Stimulated activated CD4-positive, alpha-beta T cell treated with anti-CD3 and anti-CD28 coated beads, Interleukin-2, amount 100 ng/mL, for 24 hours (primary cell): ENCODE measurements at places on chromosomes 16 and 17.

GRCh38 chr17:62693616-62694409, 66.3 kb downstream of the MRC2 start:
- DNase-seq, result no peak

- no peak for DNase-seq
Observed at GRCh38 chr17:43226393-43226792, 2.0 kb downstream of the CCDC200 start.

DNA sequence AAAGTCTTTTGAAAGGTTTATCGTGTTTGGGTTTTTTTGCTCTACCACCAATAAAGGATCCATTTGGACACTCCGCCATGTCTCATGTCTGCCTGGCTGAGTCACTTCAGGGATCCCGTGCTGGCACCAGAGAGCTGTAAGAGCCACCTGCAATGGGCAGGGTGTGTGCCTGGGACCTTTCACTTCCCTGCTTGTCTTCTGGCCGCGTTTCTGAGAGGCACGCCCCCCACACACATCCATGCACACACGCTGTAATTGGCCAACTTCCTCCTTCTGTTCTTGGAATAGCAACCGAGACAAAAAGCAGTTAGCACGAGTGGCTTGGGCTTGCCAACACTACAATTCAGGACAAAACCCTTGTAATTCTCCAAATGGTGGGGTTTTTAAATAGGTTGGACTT, 9.8 kb upstream of the SOST start:
- DNase-seq, result no peak

DNA sequence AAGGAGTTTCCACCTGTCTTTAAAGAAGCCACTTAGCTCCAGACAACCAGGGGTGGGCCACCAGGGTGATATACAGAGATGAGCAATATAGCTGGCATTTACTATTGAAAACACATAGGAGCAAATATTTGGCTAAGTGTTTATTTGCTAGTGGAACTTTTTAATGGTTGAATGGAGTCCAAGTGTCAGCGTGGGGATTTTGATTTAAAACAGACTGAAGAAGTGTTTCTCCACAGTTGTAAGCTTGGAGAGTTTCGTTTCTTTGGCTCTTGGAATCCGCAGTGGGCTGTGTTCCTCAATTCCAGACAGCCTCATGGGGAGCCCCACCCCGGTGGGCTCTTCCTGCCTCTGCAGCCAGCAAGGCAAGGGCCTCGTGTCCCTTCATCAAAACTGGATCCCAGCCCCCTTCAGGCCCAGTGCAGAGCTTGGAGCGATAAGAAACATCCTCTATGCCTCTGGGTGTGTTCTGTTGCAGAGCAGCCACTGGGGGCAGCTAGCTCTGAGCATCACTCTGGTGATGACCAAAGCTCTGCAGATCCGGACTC, 36.1 kb downstream of the NOG start:
- no peak for DNase-seq

GRCh38 chr17:8965394-8966168, at the start of gene PIK3R5:
TSS of gene PIK3R5 (minus strand) at chr17:8965707. CDS start at chr17:8911494, 54,213 bp downstream.
- DNase-seq, result peak; percentile 74

- no peak for DNase-seq
Observed at GRCh38 chr16:4124535-4125294, 8.5 kb upstream of the ADCY9 start.

- no peak for DNase-seq
Observed at GRCh38 chr17:69012895-69013805, 47.6 kb downstream of the ABCA9 start.

DNA sequence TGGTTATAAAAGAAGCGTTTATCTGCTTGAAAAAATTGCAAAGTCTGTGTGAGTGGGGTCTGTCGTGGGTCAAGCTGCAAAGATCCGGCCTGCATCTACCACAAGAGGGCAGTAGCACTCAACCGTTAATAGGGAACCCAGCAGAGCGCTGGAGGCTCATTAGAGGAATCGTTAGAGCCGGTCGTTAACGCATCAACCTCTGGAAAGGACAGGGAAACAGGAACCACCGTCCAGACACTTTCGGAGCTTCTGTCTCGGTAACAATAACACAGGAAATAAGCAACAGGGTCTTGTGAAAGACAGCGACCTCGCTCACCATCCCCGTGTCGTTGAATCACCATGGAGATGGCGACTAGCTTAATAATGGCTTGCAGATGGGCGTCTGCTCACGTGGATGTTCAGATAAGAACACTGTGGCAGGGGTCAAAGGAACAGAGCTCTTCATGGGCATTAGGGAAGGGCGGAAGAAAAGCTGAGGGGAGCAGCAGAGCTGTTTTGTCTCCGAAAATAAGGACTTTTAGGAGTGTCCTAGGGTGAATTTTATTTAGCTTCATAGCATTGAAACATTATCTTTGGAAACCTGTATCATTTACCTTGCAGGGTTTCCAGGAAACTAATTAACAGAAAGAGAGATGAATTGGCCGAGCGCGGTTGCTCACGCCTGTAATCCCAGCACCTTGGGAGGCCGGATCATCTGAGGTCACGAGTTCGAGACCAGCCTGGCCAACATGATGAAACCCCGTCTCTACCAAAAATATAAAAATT, 11.9 kb upstream of the NSRP1 start:
- DNase-seq, result peak; percentile 75

GRCh38 chr17:79803997-79804855, 7.3 kb upstream of the CBX8 start:
- DNase-seq, result peak; percentile 77

DNA sequence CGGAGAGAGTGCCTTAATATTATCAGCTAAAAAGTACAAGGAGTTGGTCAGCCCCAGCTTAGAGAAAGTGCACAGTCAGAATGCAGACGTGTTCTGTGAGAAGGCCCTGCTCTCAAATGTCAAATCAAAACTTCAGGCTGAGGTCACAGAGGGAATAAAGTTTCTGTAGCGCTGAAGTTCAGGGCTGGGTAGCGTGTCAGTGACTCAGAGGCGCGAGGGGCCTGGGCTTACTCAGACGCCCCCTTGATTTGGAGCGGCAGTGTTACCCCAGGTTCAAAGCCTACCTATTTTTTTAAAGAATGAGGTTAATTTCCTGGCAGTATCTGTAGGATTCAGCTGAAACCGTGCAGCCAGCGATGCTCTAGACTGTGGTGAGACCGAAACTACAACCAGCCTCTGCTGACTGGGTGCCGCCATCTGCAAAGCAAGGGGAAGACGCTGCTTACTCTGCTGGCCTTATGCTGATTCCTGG, 4.8 kb downstream of the CIAO3 start:
- peak; percentile 68 for DNase-seq
